ENCODE measurements at places on chromosomes 2 and 18.

DNA sequence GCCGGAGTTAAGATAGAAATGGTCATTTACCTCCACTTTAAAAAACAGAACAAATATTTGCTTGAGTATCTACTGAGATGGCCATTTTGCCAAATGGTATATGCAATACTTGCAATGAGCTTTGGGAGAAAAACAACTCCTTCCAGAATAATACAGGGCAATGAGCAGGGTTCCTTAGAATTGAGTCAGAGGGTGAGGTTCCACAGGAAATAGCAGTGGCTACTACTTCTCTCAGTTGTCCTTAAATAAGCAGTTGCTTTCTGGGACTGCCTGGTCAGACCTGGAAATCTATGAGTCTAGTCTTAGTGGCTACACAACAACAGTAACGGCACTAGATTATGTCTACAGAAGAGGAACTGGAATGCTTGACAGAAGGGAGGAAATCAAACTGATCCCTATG, 80.9 kb upstream of the CCDC85A start:
- DNase-seq, result no peak

DNA sequence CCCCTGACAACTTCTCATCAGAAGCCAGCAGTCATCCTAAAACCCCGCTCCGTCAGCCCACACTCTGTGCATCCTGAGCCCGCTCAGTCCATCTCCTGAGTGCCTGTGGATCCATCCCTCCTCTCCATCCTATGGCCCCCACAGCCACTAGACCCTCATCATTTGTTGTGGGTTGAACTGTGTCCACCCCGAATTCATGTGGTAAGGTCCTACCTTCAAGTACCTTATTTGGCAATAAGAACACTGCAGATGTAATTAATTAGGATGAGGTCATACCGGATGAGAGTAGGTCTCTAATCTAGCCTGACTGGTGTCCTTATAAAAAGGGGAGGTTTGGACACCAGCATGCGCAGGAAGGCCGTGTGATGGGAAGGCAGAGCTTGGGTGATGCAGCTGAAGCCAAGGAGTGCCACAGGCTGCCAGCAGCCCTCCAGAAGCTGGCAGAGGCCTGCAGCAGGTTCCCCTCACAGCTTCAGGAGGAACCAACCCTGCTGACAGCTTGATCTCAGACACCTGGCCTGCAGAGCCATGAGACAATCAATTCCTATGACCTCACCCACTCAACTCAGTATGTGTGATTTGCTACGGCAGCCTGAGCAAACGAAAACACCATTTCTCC, 192.4 kb downstream of the ZBTB7C start:
- DNase-seq, result no peak

DNA sequence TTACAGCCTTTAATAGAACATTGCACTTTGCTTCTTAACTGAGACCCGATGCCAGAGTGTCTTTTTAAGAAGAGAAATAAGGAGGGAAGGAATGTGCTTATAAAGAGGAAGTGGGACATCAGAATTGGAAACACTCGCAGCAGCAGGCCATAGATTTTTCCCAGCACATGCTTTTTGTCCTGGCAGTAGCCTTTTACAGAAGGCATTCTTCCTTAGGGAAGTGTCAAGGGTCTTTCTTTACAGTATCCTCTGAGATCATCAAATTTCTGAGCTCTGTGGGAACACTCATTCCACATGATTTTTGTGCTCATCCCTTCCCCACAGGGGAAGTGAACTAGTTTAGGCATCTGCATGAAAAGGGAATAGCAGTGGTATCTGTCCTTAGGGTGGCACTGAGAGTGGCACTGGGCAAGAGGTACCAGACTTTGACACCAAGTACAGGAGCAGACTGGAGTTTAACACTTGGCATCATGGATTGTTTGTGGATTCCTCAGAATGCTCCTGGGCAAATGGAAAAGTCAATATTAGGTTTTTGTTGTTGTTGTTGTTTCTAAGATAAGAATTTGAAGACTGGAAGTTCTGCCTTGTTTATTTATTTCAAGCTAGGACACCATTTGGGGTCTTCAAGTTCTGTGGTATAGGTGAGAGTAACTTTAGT, 4.1 kb downstream of the MYO1B start:
- no peak for DNase-seq

GRCh38 chr2:215241791-215242305, 70.0 kb upstream of the ATIC start:
- no peak for DNase-seq

- peak; percentile 24 for DNase-seq
These were observed 87.7 kb downstream of the LIMS1 start for GRCh38 chr2:108621687-108622681.

GRCh38 chr2:144330951-144331673, 188.8 kb downstream of the ZEB2 start:
- DNase-seq, result peak; percentile 0

All from stimulated activated naive CD4-positive, alpha-beta T cell (primary cell).